ENCODE measurements at places on chromosomes 4 and X.

- no peak for DNase-seq
Measured at GRCh38 chr4:5933116-5933515, 40.2 kb upstream of the CRMP1 start.

DNA sequence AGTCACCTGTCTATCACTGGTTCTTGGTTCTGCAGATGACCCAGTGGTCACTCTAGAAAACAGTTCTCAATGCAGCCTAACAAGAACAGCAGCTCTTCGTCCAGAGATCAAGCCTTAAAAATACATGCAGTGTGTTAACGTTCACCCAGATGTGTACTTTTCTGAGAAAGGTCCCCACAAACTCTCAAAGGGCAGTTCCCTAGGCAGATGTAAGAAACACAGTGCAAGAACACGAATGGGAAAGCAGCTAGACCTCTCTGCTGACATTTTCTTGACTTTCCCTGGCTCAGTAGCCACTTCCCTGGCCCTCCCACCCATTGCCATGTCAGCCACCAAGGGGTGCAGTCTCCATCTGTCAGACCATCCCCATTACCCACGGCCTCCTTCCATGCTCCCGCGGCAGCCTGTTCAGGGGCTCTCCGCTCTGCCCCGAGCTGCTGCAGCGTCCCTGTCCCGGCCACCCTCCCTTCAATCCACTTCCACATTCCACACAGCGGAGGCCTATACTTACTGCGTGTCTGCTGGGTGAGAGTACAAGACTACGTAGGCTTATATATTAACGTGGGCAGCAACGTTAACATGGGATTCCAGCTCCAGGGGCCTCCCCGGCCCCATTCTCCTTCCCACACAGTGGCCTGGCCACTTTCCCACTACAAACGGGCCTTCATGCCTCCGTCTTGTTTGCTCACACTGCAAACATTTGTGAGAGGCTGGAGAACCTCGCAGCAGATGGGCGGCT is 34.3 kb downstream of the IRF2 start:
- DNase-seq = no peak

DNA sequence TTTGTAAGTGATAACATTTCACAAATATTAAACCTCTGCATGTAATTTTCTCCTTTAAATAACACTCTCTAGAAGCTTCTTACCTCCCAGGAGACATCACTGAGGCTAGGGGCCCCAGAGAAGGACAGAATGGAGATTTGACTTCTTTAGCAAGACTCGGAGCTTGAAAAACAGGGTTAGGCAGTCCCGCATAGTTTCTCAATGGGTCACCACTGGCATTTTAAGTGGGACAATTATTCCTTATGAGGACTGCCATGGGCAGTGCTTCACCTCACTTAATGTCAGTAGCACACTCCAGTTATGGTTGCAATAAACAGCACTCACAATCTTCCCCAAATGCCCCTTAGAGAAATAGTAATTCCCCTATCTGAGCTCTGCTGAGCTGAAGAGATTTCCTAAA is 66.7 kb upstream of the NOCT start:
- DNase-seq = no peak

GRCh38 chr4:38413524-38414341 is 250.3 kb upstream of the KLF3 start:
- DNase-seq = no peak

DNA sequence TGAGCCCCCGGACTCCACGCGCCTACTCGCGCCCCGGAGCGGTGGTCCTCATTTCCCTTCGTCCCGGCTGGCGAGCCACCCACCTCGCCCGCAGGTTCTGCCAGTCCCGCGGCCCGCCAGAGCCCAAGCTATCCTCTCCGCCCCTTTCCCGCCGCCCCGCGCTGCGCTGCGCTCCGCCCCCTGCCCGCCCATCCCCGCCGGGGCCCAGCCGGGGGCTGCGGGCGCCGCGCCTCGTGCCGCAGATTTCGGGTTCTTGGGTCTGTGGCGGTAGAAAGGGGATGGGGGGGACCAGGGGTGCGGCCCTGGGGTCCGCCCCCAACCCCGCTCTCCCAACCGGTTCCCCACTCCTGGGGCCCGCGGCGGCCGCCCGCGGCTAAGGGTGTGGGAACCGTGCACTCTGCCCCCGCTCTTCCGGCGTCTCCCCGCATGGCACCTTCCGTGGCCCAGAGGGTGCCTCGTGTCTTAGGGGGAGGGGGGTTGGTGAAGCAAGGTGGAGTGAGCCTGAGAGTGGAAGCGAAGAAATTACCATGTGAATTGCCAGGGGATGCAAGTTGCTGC is 650.8 kb upstream of the DIPK2B start:
- no peak for DNase-seq

GRCh38 chr4:151153585-151153984 is 54.2 kb downstream of the RPS3A start:
- DNase-seq = no peak

DNA sequence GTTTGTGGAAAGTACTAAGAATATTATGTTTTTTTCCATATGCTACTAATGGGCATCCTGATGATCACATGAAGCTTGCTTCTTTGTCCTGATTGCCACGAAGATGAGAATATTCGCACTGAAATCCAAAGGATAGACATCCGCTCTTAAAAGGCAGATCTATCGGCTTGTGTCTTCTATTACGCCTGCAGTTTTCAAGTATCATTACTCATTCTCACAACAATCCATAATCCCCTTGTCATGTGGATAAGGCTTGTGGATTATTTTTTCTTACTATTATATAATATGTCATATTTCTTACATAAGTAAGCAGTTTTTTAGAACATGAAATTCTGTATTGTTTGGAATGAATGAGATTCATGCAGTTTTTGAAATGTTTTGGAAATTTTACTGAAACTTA is 62.8 kb downstream of the KCNIP4 start:
- DNase-seq = no peak

- no peak for DNase-seq
Measured at GRCh38 chr4:61877893-61878292, 677.8 kb downstream of the ADGRL3 start.

DNA sequence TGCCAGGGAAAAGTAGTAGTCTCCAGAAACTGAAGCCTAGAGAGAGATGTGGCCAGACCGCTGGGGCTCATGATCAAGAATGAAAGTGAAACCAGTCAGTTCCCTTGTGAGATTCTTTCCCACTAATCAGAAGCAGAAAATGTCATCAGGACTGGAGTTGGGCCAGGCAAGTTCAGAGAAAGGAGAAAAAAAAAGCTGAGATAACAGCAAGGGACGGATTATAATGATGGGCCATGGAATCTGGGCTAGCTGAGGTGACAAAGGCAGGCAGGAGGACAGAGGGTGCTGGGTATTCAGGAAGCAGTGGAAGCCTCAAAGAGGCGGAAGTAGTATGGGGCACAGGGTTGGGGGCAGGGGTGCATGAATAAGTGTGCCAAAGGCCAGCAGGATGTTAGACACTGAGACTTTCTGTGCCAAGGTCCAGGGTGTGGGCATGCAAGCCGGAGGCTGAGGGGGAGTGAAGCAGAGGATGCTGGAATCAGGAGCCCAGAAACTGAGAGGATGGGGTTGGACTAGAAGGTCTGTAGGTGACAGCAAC is 2.5 kb downstream of the CXorf38 start:
- peak; percentile 40 for DNase-seq

GRCh38 chr4:54054501-54054900 is 9.9 kb downstream of the CHIC2 start:
- DNase-seq = no peak

DNA sequence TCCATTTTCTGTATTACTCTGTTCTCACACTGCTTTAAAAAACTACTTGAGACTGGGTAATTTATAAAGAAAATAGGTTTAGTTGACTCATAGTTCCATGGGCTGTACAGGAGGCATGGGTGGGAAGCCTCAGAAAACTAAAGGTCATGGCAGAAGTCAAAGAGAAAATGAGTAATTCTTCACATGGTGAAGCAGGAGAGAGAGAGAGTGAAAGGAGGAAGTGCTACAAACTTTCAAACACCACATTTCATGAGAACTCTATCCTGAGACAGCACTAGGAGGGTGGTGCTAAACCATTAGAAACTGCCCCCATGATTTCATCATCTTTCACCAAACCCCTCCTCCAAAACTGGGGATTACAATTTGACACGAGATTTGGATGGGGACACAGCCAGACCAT is 108.0 kb upstream of the PBDC1 start:
- DNase-seq = no peak

- no peak for DNase-seq
Measured at GRCh38 chrX:22481436-22481835, 208.7 kb downstream of the CBLL2 start.

- DNase-seq = no peak
Measured at GRCh38 chr4:6302869-6303268, 33.2 kb downstream of the WFS1 start.

- DNase-seq = no peak
Measured at GRCh38 chrX:79117078-79117477, 27.4 kb upstream of the GPR174 start.

GRCh38 chrX:111260451-111260850 is 9.8 kb downstream of the CAPN6 start:
- no peak for DNase-seq

GRCh38 chr4:110926841-110927400 is 304.0 kb upstream of the PITX2 start:
- DNase-seq = no peak

GRCh38 chr4:101065346-101065745 is 282.0 kb downstream of the PPP3CA start:
- no peak for DNase-seq

- peak; percentile 73 for DNase-seq
Measured at GRCh38 chr4:180664766-180665368, 1578.3 kb upstream of the TENM3 start.

DNA sequence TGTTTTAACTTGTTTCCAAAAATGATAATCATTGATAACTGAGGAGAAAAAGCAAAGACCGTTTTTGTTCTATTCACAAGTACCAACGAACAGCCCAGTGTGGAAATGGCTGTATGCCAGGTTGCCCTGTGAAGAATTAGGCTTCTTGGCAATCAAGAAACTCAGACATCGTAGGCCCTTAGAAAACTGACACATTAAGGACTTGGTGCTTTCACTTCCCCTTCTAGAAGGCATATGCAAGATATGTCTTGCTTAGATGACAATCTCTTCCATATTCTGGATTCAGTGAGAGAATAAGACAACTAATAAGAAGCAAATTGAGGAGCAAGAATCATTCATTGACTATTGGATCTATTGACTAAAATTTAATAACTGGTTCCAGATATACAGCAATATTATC is 56.6 kb downstream of the ANAPC10 start:
- no peak for DNase-seq

DNA sequence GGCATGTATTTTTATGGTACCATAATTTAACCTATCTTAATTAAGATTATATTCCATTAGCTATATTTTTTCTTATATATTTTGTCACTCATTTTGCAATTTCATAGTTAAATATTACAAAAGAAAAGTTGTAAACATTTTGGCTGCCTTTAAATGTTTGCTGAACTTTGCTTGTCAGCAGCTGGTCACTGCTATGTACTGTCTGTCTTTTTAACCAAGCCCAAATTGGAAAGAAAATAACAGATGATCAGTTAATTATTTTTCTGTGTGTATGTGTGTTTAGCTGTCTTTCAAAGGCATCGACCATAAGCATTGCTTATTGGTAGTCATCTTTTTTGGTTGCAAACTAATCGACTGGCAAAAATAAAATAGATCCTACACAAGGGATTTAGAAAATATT is 54.4 kb upstream of the SMAD1 start:
- DNase-seq = no peak

- no peak for DNase-seq
Measured at GRCh38 chr4:68337522-68337921, 12.4 kb downstream of the YTHDC1 start.

GRCh38 chr4:152699313-152699712 is 19.5 kb upstream of the TMEM154 start:
- DNase-seq = no peak

- DNase-seq = no peak
Measured at GRCh38 chr4:61666244-61666643, 466.1 kb downstream of the ADGRL3 start.

- no peak for DNase-seq
Measured at GRCh38 chr4:123889507-123889906, 492.9 kb downstream of the SPRY1 start.

GRCh38 chr4:26362745-26363439 is 42.1 kb downstream of the RBPJ start:
- DNase-seq = no peak

- peak; percentile 36 for DNase-seq
Measured at GRCh38 chr4:20544645-20545044, 155.6 kb upstream of the PACRGL start.

DNA sequence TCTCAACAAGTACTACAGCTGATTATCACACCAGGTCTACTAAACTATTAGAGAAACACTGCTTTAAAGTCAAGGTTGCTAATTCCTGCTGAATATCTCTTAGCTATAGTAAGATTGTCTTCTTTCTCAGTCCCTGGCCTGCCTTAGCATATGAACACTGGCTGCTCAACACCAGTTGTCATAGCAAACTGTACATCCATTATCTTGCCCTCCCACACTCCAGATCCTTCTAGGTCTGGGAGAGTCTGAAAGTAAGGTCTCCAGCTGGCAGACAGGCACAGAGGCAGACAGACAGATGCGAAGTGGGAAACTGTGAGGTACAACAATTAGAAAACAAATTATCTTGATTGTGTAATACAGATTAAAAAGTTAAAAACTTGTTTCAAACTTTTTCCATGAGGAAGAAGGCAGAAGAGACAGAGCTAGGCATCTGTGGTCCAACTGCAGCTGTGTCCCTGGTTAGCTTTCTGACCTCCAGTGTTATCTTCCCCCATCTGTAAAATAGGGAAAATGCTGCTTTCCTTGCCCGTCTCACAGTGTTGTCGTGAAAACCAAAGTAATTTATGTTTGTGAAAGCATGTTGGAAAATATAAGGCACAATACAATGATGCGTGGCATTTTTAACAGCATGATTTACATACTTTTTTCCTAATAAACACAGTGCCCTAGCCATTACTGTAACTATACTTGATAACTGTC is 133.8 kb downstream of the KLHL13 start:
- no peak for DNase-seq

- DNase-seq = no peak
Measured at GRCh38 chr4:81378386-81378785, 93.3 kb downstream of the RASGEF1B start.

- DNase-seq = no peak
Measured at GRCh38 chr4:185782523-185782922, 29.5 kb downstream of the SORBS2 start.

DNA sequence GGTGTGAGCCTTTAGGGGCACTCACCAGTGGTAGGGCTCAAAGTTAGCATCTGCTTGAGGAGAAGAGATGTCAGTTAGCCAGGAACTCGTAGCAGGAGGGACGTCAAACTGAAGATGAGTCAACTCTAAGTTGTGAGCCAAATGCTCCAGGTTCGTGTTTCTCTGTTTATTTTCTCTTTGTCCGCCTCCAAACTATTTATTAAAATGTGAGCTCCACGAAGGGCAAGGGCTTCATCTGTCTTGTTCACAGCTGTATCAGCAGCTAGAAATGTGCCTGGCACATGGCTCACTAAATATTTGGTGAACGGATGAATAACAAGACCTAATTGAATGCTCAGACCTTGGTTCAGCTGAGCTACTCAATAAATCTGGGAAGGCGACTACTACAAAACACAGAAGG is 248.9 kb downstream of the BCOR start:
- DNase-seq = no peak

- peak; percentile 71 for DNase-seq
Measured at GRCh38 chrX:48696301-48696908, at the start of gene SUV39H1. TSS of gene SUV39H1 (plus strand) at chrX:48696734. CDS start at chrX:48696785, 51 bp downstream.
